ENCODE measurements at places on chromosomes 12 and 14. TPM values are rescaled to one million over a fixed set of nuclear protein-coding genes. Genes with fewer than 3 reads are reported as not detected.
A peak's percentile ranks its signal among the peaks of the same experiment; 100 is the strongest.

- DNase-seq, result no peak
These were observed 4.4 kb upstream of the C14orf39 start for GRCh38 chr14:60490270-60490669.

Gene TRHDE
- under 0.01 TPM for total RNA-seq

Gene LRRK2
- total RNA-seq, result 0.81 TPM

Gene RHOJ
- total RNA-seq, result not detected

GRCh38 chr12:31861360-31861759 is 97.9 kb upstream of the RESF1 start:
- no peak for DNase-seq

DNA sequence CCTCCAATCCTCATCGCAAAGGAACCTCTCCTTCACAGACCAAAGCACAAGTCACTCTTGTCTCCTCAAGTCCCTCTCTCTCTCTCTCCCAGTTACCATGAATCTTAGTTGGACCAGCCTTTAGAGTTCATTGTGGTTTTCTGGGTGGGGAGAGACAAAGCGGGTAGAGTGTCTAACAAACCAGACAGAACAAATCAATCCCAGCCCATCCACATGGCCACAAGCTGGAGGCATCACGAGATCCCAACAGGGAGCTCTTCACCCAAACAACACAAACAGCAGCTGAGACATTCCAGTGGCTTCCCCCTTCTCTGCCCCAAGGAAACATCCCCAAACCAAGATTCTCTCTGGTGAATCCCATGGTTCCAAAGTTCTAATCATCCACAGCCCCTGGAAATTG is 22.4 kb downstream of the ACTN1 start:
- no peak for DNase-seq

Gene A2M
- under 0.01 TPM for total RNA-seq

DNA sequence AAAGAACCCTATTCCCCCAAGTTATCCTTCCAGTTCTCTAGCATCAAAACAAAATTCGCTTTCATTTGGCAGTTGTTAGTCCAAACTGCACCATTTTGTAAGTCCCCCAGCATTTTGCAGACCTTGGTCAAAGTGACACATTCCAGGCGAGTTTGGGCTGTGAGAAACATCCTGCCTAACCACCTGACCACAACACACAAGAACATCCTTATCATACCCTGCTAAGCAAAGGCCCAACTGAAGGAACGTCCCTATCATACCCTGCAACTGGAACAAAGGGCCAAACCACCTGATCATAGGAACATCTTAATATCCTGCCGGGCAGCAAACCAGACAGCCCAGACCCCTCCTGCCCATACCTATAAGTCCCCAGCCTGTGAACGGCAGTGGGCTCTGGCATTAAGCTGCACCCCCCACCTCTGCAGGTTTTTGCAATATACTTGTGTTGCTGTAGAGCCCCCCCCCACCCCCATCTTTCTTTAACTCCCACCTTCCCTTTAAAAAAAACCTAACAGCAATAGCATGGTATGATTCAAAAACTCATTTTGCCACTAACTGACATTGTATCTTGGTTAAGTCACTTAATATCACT is 2.7 kb downstream of the PCNX4 start:
- no peak for DNase-seq

GRCh38 chr14:45258073-45258472 is 5.1 kb upstream of the MIS18BP1 start:
- no peak for DNase-seq

GRCh38 chr12:113515082-113515856 is 43.6 kb upstream of the LHX5 start:
- DNase-seq, result no peak

Gene GZMH
- total RNA-seq, result 0.27 TPM

Gene ASB2
- 1.1 TPM for total RNA-seq

DNA sequence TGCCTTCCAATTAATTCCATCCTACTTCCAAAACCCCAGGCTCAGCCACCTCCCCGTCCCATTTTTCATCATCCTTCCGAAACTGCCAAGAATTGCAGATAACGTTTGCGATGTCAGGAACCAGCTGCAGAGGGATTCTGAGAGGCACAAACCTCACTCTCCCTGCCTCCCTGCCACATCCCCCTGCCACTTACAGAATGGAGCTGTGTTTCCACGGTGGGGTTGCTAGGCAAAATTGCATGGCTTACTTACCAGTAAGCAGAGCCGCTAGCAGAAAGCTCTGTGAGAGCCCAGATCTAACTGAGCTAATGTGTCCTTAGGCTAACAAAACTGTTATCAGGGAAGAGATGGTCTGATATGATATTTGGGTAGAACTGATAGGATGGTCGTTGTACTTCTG is 127.4 kb downstream of the KCNK10 start:
- DNase-seq, result no peak

DNA sequence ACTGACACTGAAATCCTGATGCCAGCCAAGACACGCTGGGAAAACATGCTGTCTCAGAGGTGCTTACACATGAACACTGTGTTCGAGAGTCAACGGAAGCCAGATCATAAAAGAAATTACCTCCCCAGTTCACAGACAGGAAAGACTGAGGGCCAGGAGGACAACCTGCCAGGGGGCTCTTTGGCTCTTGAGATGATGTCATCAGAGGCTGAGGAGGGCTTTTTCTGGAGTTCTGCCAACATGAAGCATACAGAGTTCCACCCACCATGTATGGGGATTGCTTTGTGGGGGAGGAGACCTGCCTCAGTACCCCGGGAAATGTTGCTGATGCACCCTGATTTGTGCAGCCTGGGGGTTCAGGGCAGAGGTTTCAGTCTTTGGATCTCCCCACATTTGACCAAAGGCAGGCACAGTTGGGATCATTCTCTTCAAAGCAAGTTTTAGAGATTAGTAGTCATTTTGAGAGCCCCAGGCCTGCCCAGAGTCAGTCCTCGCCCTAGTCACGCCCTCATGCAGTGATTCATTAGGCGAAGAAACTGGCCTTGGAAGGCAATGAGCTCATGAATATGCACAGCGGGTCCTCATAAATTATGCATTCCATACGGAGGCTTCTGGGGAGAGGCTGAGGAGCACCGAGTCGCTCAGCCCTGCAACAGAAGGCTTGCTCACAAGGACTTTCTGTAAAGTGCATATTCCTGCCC is 34.9 kb upstream of the EML1 start:
- no peak for DNase-seq

Gene HVCN1
- 8.6 TPM for total RNA-seq

Gene CYP27B1
- total RNA-seq, result 3.2 TPM

GRCh38 chr12:38389614-38390013 is 73.0 kb downstream of the ALG10B start:
- no peak for DNase-seq

Gene PLBD2
- 13.7 TPM for total RNA-seq

Gene POLE2
- 11.3 TPM for total RNA-seq

Gene SPIC
- total RNA-seq, result not detected

DNA sequence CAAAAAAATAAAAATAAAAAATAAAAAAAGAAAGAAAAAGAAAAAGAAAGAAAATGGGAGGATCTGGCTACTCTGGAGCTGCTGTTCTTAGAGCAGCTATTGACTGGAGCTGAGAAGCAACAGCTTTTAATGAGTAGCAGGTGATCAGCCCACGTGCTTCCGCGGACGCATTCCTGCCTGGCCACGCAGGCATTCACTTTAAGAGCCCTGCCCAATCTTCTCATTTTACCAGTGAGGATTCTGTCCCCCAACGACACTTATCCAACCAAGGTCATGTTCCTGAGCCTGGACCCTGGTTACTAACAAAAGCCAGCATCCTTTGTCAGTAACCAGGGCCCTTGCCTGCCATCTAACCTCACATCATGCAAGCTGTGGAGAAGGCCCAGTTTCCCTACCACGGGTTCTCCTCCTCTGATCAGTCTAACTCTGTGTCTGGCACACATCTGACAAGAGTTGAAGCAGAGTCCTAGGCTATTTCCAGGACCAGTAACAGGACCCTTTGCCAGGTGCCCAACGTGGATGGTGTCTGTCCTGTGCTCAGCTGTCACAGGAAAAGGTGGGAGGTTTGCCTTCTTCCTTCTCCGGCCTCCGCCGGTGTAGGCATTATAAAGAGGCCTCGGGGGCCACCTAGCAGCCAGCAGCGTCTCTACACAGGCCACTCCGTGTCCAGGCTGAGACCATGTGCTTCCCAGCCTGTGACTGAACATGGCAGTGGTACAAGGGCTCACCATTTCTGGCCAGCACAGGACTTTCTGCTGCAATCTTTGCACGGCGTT is 60.9 kb upstream of the GPATCH2L start:
- no peak for DNase-seq

DNA sequence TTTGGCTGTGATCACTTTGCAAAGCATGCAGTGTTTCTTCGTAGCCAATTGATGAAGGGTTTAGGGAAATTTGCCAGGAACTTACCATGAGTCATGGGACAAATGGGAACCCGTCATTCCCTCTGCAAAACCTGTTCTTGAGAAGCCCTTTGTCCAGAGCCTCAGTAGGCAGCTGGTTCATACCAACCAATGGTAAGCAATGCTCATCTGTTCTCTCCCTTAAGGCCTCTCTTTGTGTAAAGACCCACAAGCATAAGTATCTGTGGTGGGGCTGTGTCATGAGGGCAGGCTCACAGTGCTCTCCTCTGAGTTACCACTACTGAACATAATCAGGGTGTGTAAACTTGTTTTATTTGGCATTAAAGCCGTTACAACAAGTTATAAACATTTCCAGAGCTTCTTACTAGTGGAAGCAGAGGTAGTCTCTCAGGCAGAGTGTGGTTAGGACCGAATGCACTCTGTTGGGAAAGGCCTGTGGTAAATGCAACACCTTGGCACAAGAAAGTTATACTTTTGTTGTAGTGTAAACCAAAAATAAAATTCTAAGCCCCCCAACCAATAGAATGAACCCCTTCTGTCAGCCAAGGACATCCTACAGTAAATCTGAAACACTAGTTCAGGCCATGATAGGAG is 119.8 kb downstream of the SINHCAF start:
- no peak for DNase-seq

DNA sequence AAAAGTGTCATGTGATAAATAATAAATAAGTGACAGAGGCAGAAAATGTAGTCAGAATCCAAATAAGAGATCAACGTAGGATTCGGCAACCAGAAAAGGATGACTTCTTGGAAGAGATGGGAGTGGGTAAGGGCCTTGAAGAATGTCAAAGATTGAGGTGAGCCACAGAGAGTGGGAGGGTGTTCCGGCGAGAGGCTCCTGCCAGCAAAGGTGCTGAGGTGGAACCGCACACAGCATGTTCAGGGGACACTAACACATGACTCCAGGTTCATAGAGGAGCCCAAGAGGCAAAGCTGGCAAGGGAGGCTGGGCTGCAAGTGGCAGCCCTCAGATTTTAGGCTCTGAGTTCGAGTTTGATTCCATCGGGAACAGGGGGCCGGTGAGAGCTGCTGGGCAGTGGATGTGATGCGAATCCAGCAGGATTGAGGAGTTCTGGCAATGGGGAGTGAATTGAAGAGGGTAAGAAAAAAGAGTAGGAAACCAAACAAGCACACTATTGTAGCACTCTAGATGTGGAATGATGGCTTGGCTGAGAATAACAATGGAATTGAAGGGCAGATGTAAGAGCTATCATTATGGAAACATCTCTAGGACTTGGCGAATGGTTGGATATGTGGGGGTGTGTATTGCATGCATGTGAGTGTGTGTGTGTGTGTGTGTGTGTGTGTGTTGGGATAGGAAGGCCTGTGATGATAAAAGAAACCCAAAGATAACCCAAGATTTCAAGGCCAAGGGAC is 36.5 kb downstream of the LRRC74A start:
- no peak for DNase-seq

GRCh38 chr12:115411121-115411520 is 727.1 kb upstream of the TBX3 start:
- DNase-seq, result no peak

DNA sequence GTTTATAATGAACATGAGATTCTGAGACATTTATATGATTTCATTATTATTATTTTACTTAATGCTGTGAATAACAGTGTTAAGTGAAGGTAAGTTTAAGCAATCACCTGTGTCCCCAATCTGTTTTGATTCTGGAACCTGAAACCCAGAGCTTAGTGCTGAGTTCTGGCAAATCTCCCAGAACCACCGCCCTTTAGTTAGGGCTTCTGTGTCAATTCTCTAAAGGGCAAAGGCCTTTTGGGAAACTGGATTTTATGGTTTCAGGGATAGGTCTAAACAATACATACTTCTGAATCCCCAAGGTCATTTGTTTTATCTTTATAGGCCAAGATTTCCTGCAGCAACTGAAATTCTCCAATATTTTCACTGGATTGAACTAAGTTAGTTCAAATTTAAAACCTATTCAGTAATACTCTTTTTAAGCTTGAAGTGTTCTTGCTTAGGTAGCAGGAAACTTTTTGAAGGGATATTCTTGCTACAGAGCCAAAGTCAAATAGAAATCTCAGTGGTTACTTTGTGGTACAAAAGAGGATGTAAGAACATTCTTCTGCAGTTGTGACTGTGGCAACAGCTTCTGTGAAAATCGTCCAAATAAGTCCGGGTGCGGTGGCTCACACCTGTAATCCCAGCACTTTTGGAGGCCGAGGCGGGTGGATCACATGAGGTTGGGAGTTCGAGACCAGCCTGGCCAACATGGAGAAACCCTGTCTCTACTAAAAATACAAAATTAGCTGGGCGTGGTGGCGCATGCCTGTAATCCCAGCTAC is 10.0 kb upstream of the PKP2 start:
- DNase-seq, result no peak

Gene PLXNC1
- total RNA-seq, result 49.8 TPM

DNA sequence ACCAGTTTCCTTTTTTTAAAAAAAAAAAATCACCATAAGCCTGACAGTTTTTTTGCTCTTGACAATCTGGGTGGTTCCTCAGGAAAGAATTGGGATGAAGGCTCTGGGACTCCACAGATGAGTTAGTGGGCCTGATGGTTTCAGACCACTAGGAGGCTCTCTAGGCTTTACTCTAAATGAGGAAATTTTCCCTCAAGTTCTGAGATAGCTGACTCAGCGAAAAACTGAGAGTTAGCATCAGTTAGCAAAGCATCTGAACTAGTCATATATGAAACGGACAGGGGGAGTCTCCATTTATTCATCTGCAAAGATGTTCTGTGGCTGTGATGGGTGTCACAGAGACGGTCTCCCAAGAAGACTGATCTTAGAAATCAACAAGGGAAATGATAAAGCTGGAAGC is 314.3 kb upstream of the OR4E1 start:
- DNase-seq, result peak; percentile 57

DNA sequence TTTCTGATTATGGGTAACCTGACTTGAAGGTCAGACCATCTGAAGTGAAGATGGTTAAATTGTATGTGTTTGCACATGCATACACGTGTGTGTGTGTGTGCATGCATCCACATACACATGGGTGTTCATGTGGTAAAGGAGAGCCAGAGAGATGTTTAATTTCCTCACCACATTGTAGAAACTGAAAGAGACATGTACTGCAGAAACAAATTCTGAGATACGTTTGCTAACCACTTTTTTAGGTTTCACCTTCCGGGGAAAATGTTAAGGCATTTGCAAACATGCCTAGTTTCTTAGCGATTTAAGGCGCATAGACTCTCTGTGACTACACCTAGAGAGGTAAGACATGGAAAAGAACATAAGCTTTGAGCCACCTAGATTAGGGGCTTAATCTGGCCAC is 362.9 kb downstream of the RAD51B start:
- no peak for DNase-seq

Gene TSPAN11
- not detected for total RNA-seq

Gene HOTAIR
- total RNA-seq, result not detected

- DNase-seq, result no peak
These were observed 114.3 kb downstream of the NPAS3 start for GRCh38 chr14:33052943-33053342.
